ENCODE measurements at places on chromosomes 6 and 20.

- peaks cover 3% of the 10 kb centered on the region for H3K27me3 ChIP-seq
- H3K4me3 ChIP-seq, result peak overlapping the region; percentile 97
- DNase-seq, result peak; percentile 56
- H3K36me3 ChIP-seq, result peaks cover 45% of the 10 kb centered on the region
- H3K27ac ChIP-seq, result peak overlapping the region; percentile 99
These were observed 563 bp upstream of the SRSF3 start for GRCh38 chr6:36593569-36594028.

DNA sequence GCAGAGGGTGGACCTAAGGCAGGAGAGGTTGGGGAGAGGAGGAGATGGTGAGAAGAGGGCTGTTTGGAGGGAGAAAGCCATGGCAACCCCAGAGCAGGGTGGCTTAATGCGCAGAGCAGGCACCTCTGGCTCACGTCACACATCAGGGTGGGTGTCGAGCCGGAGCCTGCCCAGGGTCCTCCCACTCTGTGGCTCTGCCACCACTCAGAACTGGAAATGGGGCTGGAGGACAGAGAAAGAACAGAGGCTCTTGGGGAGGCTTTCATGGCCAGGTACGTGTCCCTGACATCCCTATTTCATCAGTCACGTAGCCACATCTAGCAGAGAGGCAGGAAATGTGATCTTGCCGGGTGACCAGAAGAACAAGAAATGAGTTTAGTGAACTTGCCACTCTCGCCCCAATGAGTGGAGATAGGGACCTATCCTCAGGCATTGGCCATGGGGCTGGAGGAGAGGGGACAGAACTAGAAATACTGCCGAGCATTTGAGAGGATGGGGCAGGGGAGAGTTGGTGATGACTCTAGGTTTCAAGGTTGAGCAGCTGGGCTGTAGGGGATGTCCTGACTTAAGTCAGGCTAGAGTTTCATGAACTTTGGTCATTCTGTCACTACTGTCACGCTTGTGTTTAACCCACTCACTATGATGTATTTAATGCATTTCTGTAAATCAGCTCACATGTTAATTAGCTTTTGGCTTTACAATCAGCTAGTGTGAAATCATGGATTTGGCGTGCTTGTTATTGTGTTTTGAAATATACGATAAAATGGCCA is 52.7 kb downstream of the CDH26 start:
- H3K27me3 ChIP-seq, result peaks cover 3% of the 10 kb centered on the region
- no peak for DNase-seq
- H3K27ac ChIP-seq, result no peak overlapping the region
- H3K4me3 ChIP-seq, result no peak overlapping the region
- peaks cover 21% of the 10 kb centered on the region for H3K4me1 ChIP-seq
- no peaks in the 10 kb centered on the region for H3K36me3 ChIP-seq

DNA sequence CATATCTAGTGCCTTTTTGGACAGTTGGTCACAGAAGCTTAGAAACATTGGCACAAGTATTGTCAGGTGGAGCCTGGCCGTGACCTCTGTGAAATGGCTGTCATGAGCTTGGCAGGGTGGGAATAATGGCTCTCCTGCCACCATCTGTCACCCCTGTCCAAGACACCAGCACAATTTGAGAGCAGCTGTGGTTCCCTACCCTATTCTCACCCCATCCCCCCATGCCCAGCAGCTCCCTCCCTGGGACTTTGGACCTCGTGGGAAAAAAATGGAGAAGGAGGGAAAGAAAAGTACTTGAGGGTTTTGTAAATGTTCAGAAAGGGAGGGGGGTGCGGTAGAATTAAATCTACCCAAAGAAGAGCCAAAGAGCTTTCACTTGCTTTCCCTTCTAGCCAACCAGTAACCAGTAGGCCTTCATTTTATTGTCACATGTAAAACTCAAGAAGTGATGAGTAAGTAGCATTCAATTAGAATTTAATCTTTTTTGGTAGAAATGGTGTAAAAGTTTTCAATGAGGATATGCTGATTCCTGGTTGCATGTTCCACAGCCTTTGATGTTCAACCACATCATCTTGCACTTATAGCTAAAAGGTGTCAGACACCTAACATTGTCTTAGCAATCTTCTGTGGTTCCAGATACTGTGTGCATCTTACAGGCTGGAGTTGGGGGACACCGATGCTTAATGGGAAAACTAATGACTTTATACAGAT is 263.5 kb upstream of the TAB2 start:
- no peak for DNase-seq
- H3K36me3 ChIP-seq, result no peaks in the 10 kb centered on the region
- H3K4me1 ChIP-seq, result peaks cover 28% of the 10 kb centered on the region
- peak overlapping the region; percentile 57 for H3K27ac ChIP-seq
- H3K27me3 ChIP-seq, result no peaks in the 10 kb centered on the region

DNA sequence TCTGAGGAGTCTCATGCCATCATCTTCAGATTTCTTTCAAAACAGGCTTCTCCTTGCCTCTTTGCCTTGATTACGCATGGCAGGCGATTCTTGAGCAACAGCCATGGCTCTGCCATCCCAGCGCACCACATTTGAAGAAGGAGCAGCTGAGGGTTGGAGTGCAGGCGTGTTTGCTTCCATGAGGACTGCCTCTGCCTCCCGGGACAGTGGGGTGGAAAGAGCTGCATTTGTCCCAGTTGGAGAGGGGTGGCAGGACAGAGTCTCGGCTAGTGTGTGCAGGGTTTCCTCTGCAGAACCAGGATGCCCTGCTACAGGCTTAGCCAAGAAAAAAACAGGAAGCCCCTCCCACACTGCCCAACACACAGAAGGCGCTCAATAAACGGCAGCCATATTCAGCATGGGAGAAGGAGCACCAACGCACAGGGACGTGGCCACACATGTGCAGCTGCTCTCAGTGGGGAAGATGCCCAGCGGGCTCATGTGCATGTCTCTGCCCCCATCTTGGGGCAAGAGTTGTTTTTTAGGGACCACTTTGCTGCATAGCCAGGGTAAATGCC is 36.6 kb downstream of the IRF4 start:
- H3K27me3 ChIP-seq, result no peaks in the 10 kb centered on the region
- no peak overlapping the region for H3K27ac ChIP-seq
- H3K4me3 ChIP-seq, result no peak overlapping the region
- DNase-seq, result no peak
- H3K4me1 ChIP-seq, result peaks cover 60% of the 10 kb centered on the region
- H3K36me3 ChIP-seq, result no peaks in the 10 kb centered on the region

DNA sequence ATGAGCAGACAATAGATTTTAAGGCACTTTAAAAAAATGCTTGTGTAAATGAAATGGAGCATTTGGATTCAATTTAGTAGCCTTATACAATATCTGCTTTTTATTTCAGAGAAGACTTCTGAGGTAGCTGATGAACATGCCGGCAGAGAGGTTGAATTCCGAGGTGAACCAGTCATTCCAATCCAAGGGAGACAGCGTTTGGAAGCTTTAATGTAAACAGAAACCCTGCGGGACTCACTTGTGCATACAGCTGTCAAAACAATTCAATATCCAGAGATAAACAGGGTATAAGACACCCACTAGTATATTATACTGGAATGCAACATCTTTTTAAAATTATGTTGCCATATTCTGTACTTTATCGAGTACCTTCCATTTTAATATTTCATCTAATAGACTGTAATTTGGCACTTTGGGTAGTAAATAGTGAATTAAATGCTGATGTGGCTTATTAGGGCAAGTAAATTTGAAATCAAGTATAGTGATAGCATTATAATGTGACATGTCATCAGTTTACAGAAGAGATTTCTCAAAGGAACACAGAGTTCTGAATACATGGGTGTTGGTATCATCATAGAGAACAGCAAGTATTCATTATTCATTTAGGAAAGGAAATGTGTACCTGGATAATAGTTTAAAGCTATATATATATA is 347.7 kb downstream of the PRKN start:
- H3K4me3 ChIP-seq, result no peak overlapping the region
- H3K36me3 ChIP-seq, result no peaks in the 10 kb centered on the region
- H3K4me1 ChIP-seq, result no peaks in the 10 kb centered on the region
- H3K27me3 ChIP-seq, result no peaks in the 10 kb centered on the region
- no peak for DNase-seq

- peaks cover 92% of the 10 kb centered on the region for H3K4me1 ChIP-seq
- H3K4me3 ChIP-seq, result peak overlapping the region; percentile 62
- H3K27me3 ChIP-seq, result no peaks in the 10 kb centered on the region
- DNase-seq, result no peak
- peaks cover 16% of the 10 kb centered on the region for H3K36me3 ChIP-seq
These were observed 17.4 kb downstream of the HECA start for GRCh38 chr6:139152088-139152891.

DNA sequence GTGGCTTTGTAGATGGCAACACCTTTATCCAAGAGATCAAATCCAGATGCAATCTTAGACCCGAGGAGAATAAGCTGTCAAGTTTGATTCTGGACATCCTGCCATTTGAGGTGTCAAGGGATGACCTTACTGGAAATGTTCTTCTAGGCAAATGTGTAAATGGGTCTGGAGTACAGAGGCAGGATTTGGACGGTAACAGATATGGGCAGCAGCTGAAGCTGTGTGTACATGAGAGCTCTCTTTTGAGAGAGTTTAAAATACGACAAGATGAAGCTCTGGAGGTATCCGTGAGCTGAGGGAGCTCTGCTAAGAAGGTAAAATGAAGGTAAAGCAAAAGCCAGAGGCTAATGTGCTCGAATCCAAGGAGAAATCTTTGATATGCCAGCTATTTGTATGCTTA is 56.6 kb downstream of the RALGAPA2 start:
- H3K36me3 ChIP-seq, result peaks cover 11% of the 10 kb centered on the region
- H3K4me3 ChIP-seq, result no peak overlapping the region
- DNase-seq, result no peak

DNA sequence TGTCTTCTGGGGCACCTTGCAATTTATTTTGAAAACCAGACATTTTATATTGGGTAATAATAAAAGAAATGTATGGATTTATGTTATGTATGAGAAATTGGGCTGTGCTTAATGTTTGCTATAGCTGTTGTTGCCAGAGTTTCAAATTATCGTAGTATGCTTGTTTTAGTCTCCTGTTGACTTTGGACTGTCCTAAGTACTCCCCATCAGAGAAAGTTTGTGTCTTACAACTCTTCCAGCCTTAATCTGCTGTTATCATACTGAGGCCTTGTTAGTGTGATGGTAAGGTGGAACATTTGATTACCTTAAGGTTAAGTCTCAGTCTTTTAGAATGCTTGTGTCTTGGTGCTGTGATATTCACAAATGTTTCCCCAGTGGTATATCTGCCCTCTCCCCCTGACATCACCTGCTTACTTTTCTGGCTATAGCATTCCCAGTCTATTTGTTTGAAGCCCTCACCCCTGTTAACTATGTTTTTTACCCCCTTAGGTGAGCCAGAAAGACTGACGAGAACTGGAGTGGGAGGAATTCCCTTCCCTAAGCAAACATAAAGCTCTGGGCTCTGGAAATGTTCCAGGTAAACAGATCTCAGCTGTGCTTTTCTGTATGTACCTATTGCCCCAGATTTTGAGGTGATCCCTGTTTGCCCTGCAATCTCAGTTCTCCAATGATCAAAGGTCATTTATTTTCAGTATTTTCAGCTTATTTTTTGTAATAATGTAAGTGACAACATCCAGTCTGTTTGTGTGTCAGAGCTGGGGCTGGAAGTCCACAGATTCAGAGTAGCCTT is 581.1 kb upstream of the CITED2 start:
- H3K27me3 ChIP-seq, result peaks cover 5% of the 10 kb centered on the region
- H3K27ac ChIP-seq, result no peak overlapping the region
- no peak overlapping the region for H3K4me3 ChIP-seq
- no peaks in the 10 kb centered on the region for H3K36me3 ChIP-seq
- no peak for DNase-seq

GRCh38 chr20:9241721-9242427 is 173.0 kb downstream of the PLCB4 start:
- DNase-seq, result no peak
- H3K27me3 ChIP-seq, result no peaks in the 10 kb centered on the region
- H3K36me3 ChIP-seq, result no peaks in the 10 kb centered on the region
- H3K4me3 ChIP-seq, result no peak overlapping the region

- H3K36me3 ChIP-seq, result no peaks in the 10 kb centered on the region
- no peak overlapping the region for H3K27ac ChIP-seq
- H3K27me3 ChIP-seq, result no peaks in the 10 kb centered on the region
- no peak for DNase-seq
- H3K4me1 ChIP-seq, result peaks cover 32% of the 10 kb centered on the region
- H3K4me3 ChIP-seq, result no peak overlapping the region
These were observed 97.2 kb downstream of the TMEM242 start for GRCh38 chr6:157226026-157226625.

DNA sequence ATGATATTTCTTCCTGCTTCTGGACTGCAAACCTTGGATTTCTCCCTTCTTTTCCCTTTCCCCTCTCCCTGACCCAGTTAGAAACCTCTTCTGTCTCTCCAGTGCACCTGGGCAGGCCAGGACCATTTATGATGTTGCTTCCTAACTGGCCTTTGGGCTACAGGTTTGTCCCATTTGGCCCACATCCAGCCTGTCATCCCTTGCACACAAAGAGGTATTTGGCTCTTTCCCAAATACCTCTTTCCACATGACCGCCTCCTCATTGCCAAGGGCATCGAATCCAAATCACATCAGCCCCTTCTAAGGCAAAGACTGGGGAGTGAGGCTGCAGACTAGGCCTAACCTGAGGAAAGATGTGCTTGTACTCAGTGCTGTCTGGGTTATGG is 13.6 kb downstream of the FGD2 start:
- no peaks in the 10 kb centered on the region for H3K27me3 ChIP-seq
- no peak overlapping the region for H3K4me3 ChIP-seq
- H3K36me3 ChIP-seq, result no peaks in the 10 kb centered on the region
- H3K27ac ChIP-seq, result peak overlapping the region; percentile 46
- DNase-seq, result no peak

DNA sequence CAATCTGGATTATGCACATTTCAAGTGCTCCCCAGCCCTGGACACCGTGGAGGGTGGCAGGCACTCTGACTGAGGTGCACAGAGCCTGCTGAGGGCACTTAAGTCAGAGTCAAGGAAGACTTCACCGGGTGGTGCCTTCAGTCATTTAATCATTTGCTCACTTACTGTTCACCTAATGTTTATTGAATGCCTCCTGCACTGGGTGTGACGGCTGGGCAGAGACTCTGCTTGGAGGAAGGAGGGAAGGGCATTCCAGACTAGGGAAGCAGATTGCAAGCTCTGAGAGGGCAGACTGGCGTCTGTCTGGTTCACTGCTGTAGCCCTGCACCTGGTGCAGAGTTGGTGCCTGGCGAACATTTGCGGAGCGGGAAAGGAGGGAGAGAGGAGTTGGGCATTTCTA is 54.2 kb upstream of the FAM83D start:
- H3K4me3 ChIP-seq, result peak overlapping the region; percentile 73
- H3K4me1 ChIP-seq, result peaks cover 89% of the 10 kb centered on the region
- H3K27me3 ChIP-seq, result peaks cover 2% of the 10 kb centered on the region

- peak; percentile 20 for DNase-seq
- H3K27me3 ChIP-seq, result peaks cover 5% of the 10 kb centered on the region
- peak overlapping the region; percentile 99 for H3K27ac ChIP-seq
- peaks cover 38% of the 10 kb centered on the region for H3K4me1 ChIP-seq
- H3K4me3 ChIP-seq, result peak overlapping the region; percentile 90
These were observed 64.5 kb downstream of the STX11 start for GRCh38 chr6:144214622-144215401.

Data from activated naive CD8-positive, alpha-beta T cell treated with anti-CD3 and anti-CD28 coated beads, Interleukin-2, amount 50 U/mL, for 24 hours (primary cell).